ENCODE measurements at places on chromosomes 6 and 20. TPM values are rescaled to one million over a fixed set of nuclear protein-coding genes. Genes with fewer than 3 reads are reported as not detected.

BMP5 gene
- total RNA-seq: 78.7 TPM

PRDM13 gene
- total RNA-seq: not detected

TAP1 gene
- 16.7 TPM for total RNA-seq

HEY2 gene
- 5.6 TPM for total RNA-seq

DNAAF9 gene
- 28.1 TPM for total RNA-seq

MLN gene
- total RNA-seq: not detected

THBS2 gene
- total RNA-seq: 140 TPM

AARS2 gene
- total RNA-seq: 13.6 TPM

CNBD2 gene
- total RNA-seq: 1.9 TPM

SKIC2 gene
- 28.9 TPM for total RNA-seq

CLVS2 gene
- total RNA-seq: 2.1 TPM

SERINC1 gene
- 297 TPM for total RNA-seq

NRN1 gene
- 4.5 TPM for total RNA-seq

AIF1 gene
- 42.6 TPM for total RNA-seq

All from urinary bladder (tissue), 4 donors.